ENCODE measurements at places on chromosomes 6 and 20.

DNA sequence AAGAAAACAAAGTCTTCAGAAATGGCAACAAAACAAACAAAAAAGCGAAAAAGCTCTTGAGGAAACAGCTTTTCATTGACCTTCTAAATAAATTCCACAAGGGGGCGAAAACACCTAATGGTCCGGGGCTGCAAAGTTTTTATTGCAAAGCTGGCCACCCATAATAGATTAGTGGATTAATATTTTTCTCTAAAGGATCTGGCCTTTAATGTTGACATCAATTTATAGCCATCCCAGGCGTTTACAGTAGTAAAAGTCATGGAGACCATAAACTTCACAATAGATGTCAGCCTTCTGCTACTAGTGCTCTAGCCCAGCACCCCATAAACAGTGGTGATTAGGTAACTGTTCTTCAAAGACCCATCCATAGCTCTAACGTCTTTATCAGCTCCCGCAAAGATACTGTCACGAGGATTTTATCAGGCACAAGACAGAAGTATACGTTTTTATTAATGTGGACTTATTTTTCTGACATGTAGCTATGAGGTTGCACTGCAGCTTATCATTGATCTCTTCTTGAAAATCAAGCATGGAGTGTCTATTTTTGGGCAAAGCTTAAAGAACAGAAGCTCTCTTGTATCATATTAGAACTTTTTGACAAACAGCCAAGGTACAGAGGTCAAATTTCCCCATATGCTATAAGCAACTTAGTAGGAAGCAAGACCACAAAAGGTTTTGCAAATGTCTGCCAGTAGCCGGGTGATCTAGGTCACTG lies 4.7 kb downstream of the CITED2 start:
- peak; percentile 9 for DNase-seq

GRCh38 chr6:144008120-144008811 lies at the start of gene PLAGL1:
Gene PLAGL1, minus strand, starts transcription at chr6:144008259. Its CDS starts 60,123 bp downstream, at chr6:143948136.
- DNase-seq: no peak

DNA sequence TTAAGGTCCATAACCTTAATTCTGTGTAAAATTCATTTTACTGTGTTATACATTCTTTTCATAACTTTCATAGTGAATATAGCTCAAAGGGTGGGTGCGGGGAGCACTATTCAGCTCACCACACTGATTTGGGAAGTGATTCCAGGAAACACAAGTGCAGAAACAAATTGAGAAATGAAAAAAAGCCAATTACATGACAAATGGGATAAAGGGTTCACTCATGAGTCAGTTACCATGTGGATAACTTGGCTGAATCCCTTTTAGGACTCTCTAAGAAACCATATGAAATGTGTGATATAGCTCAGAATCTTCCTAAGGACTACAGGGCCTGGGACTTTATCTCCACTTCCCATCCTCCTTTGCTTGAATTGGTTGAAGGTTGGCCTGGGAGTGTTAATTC lies 3.1 kb upstream of the BTN2A1 start:
- no peak for DNase-seq

GRCh38 chr20:63740627-63741353 lies 1.2 kb downstream of the SLC2A4RG start:
- peak; percentile 64 for DNase-seq

Measured in SHP77 treated with DMSO at 0.1 percent for 48 hours (cell line).